ENCODE measurements at places on chromosomes 6 and 20.

DNA sequence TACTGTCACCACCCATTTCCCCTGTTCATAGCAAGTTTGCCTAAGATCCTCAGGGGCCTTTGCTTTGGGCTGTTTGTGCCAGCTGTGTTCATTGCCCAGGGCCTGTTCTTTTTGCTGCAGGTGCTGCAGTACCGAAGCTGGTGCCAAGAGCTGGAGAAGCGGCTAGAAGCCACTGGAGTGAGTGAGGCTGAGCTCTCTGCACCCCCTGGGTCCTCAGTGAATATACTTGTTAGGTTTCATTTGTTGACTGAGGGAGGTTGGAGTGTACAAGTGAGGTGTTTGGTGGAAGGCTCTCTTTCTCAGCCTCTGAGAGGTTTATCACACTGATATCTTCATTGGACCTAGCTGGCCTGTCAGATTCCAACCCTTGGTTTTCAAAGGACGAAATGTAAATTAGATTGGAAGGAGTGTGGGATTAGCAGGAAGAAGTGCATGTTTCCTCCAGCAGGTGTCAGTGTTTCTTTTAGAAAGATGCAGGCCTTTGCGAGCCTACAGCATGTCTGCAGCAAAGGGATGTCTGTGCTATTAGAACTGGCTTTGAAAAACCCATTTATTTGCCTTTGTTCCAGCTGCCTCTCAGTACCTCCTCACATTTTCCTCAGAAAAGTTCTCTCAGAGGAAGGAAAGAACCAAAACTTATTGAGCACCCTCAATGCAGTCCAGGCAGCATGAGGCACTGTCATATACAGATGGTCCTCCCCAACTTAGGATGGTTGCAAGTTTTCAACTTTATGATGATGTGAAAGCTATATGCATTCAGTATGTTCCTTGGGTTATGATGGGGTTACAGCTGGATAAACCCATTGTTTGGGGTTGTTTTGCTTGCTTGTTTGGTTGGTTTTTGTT, 8.3 kb downstream of the CEP250 start:
- peak; percentile 60 for DNase-seq

- peak; percentile 78 for DNase-seq
Observed at GRCh38 chr6:157323966-157324300, 614 bp upstream of the TMEM242 start.

GRCh38 chr6:170448317-170448716, 104.8 kb downstream of the PSMB1 start:
- DNase-seq, result no peak

DNA sequence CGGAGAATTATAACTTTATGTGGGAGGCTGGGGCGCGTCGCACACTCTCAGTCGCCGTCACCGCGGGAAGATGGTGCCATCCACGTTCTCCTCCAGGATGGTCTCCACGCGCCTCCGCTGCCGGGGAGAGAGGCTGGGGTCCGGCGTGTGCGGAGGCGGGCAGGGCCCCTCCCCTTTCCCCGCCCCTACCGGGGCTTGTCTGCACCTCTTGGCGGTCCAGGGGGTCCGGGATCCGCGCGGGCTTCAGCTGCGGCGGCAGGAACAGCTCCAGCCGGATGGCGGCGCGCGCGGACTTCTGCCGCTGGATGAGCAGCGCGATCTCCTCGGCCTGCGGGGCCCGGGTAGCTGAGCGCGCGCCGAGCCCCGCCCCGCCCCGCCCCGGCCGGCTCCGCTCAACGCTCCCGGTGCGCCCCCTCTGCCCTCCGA, 807 bp downstream of the LKAAEAR1 start:
- DNase-seq, result peak; percentile 72

GRCh38 chr6:121335087-121336008, 1.1 kb upstream of the TBC1D32 start:
- DNase-seq, result no peak

DNA sequence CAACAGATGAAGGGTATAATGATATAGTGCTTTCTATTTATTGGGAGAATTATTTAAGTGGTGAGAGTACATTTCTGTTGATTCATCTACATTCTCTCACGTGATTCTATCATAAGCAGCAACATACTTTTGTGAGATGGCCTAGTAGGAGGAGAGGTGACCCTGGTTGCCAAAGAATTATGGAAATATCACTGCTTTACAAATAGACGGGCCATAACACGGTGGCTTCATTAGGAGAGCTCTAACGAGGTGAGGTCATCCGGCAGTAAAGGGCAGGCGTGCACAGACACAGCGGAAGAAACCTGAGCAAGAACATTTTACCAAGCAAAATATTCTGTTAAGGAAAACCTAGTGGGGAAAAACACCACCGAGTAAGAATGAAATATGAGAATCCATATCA, 337.4 kb upstream of the QKI start:
- DNase-seq, result no peak

- DNase-seq, result no peak
Observed at GRCh38 chr20:3738111-3739053, 5.9 kb downstream of the HSPA12B start.

GRCh38 chr20:22630701-22631100, 46.3 kb upstream of the FOXA2 start:
- DNase-seq, result no peak

- DNase-seq, result no peak
Observed at GRCh38 chr6:111837641-111838500, 35.4 kb downstream of the FYN start.

- DNase-seq, result no peak
Observed at GRCh38 chr20:13661070-13661685, 22.4 kb upstream of the TASP1 start.

DNA sequence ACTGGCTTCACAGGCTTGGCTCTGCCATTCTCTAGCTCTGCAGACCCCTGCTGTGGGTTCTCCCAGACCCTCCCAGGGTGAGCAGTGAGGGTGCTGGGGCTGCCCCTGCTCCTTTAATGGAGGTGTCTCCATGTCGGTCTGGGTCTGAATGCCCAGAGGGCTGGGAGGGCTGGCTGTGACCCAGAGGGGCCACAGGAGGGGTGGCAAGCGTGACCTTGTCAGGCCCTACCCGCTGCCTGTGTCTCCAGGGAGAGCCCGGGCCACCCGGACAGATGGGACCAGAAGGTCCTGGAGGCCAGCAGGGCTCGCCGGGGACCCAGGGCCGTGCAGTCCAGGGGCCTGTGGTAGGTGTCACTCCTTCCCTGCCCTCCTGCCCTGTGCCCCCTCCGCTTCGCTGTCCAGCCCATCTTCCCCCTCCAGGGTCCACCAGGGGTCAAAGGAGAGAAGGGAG, 32.1 kb downstream of the COL20A1 start:
- no peak for DNase-seq

GRCh38 chr6:99951016-99951805, 42.8 kb downstream of the MCHR2 start:
- DNase-seq, result no peak

DNA sequence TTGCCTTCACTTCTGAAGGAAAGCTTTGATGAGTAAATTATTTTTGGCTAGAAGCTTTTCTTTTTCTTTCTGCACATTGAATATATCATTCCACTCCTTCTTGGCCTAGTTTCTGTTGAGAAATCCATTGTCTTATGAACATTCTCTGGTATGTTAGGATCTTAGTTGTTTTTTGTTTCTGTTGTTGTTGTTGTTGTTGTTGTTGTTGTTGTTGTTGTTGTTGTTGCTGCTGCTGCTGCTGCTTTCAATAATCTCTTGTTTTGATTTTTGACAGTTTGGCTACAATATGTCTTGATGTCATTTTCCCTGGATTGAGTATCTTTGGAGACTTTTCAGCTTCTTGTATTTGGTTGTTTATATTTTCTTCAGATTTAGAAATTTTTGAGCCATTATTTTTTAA, 836.5 kb upstream of the MAN1A1 start:
- no peak for DNase-seq
